Subcutaneous preadipocyte (primary cell): ENCODE measurements at places on chromosomes 2 and 18. TPM values are rescaled to one million over a fixed set of nuclear protein-coding genes. Genes with fewer than 3 reads are reported as not detected.

Gene CMPK2
- 0.73 and 1.4 TPM in 2 replicates for total RNA-seq

Gene TRIM43B
- total RNA-seq: under 0.01 TPM in 1 of 2 replicates, not detected in the other

Gene BMP10
- total RNA-seq: under 0.01 TPM in 1 of 2 replicates, not detected in the other

Gene DNAH6
- under 0.01 and 0.37 TPM in 2 replicates for total RNA-seq

Gene UGT1A7
- total RNA-seq: not detected in 2 replicates

Gene CKAP2L
- total RNA-seq: 8.5 and 16.8 TPM in 2 replicates

Gene ANKRD29
- total RNA-seq: 6.6 and 14.7 TPM in 2 replicates

Gene IL1RL1
- total RNA-seq: under 0.01 and 0.39 TPM in 2 replicates

Gene PLCD4
- 2.2 and 2.6 TPM in 2 replicates for total RNA-seq

Gene CTLA4
- not detected in 2 replicates for total RNA-seq

Gene PROM2
- 0.20 and 0.37 TPM in 2 replicates for total RNA-seq

Gene RAD51AP2
- total RNA-seq: not detected in 2 replicates

Gene DSEL
- 71.7 and 119 TPM in 2 replicates for total RNA-seq

Gene IL37
- not detected in 2 replicates for total RNA-seq

Gene GALR1
- total RNA-seq: under 0.01 TPM in 1 of 2 replicates, not detected in the other

Gene SPATS2L
- total RNA-seq: 27.2 and 45.9 TPM in 2 replicates

Gene CYS1
- total RNA-seq: 0.20 and 0.37 TPM in 2 replicates

Gene IL1F10
- total RNA-seq: not detected in 2 replicates

Gene SP110
- total RNA-seq: 8.4 and 17.3 TPM in 2 replicates

Gene SIX3
- under 0.01 and 0.39 TPM in 2 replicates for total RNA-seq

Gene TSPYL6
- total RNA-seq: not detected in 2 replicates

Gene TYMS
- 20.9 and 25.7 TPM in 2 replicates for total RNA-seq

Gene RTP5
- not detected in 2 replicates for total RNA-seq

Gene IRS1
- 21.3 and 48.5 TPM in 2 replicates for total RNA-seq

Gene ETAA1
- 10.3 and 13.1 TPM in 2 replicates for total RNA-seq

Gene SCN7A
- total RNA-seq: not detected in 2 replicates

Gene MYCN
- total RNA-seq: not detected in 2 replicates

Gene TMEM37
- total RNA-seq: 0.20 TPM in 1 of 2 replicates, not detected in the other
